ELF-1 (cell line): ENCODE measurements at places on chromosomes 12 and 14.

- peak; percentile 32 for DNase-seq
These were observed 3.7 kb upstream of the DENND5B start for GRCh38 chr12:31594681-31595080.

GRCh38 chr12:48973531-48973930 lies 2.0 kb upstream of the WNT10B start:
- peak; percentile 44 for DNase-seq

DNA sequence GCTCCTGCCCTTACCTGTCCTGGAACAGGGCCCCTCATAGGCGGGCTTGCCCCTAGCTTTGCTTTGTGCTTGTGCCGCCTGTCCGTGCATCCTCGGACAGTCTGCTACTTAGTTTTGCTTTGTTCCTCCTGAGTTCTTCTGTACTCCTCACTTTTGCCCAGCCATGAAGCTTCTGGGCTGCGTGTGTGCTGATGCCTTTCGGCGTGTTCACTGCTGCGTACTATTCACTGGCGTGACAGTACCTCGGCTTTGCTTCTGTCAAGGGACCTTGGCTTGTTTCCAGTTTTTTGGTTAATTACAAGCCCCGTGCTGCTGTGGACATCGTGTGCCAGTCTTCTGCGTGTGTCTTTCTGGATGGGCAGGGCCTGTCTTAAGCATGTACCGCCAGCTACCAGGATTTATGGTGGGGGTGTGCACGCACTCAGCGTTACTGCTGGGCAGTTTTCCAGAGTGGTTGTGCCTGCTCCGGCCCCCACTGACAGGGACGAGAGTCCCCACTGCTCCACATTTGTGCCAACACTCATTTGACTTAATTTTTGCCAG lies 2.5 kb downstream of the PACS2 start:
- DNase-seq = no peak

GRCh38 chr12:107263980-107264379 lies 170.6 kb upstream of the CRY1 start:
- no peak for DNase-seq

- DNase-seq = no peak
These were observed 390.0 kb downstream of the EGLN3 start for GRCh38 chr14:33560718-33561431.

- DNase-seq = no peak
These were observed 246.4 kb downstream of the C12orf50 start for GRCh38 chr12:87782838-87783237.

DNA sequence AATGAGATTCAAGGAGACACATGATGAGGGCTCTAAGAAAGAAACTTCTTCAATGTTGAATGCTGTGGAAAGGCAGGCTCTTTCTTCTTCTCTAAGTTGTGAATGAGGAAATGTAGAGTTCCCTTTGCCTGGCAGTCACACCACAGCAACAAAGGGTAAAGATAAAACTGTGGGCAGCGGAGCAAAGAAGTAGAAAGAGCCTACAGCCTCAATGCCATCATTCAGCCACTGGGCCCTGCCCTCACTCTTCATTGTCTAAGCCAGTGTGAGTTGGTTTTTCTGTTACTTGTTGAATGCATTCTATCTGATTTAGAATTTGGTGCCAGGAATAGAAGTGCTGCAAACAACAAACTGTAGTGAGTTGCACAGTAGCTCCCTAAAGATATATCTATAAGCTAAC lies 12.2 kb downstream of the SDR9C7 start:
- no peak for DNase-seq

- DNase-seq = peak; percentile 50
These were observed 14.5 kb upstream of the CLEC4A start for GRCh38 chr12:8108808-8109398.

GRCh38 chr14:104344818-104345620 lies 206.6 kb downstream of the KIF26A start:
- DNase-seq = no peak

GRCh38 chr12:87467936-87468335 lies 561.3 kb downstream of the C12orf50 start:
- DNase-seq = peak; percentile 13

DNA sequence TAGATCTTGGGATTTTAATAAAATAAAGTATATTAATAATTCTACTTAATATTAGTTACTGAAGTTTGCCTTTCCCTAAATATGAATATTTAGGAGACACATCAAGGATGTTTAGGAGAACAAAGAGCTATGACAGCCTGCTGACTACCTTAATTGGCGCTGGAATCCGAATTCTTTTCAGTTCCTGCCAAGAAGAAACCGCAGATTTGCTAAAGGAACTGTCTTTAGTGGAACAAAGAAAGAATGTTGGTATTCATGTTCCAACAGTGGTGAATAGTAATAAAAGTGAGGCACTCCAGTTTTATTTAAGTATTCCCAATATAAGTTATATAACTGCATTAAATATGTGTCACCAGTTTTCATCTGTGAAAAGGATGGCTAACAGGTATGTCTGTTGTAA lies 54.5 kb downstream of the MIS18BP1 start:
- no peak for DNase-seq
